ENCODE measurements at places on chromosomes 7 and 10.

DNA sequence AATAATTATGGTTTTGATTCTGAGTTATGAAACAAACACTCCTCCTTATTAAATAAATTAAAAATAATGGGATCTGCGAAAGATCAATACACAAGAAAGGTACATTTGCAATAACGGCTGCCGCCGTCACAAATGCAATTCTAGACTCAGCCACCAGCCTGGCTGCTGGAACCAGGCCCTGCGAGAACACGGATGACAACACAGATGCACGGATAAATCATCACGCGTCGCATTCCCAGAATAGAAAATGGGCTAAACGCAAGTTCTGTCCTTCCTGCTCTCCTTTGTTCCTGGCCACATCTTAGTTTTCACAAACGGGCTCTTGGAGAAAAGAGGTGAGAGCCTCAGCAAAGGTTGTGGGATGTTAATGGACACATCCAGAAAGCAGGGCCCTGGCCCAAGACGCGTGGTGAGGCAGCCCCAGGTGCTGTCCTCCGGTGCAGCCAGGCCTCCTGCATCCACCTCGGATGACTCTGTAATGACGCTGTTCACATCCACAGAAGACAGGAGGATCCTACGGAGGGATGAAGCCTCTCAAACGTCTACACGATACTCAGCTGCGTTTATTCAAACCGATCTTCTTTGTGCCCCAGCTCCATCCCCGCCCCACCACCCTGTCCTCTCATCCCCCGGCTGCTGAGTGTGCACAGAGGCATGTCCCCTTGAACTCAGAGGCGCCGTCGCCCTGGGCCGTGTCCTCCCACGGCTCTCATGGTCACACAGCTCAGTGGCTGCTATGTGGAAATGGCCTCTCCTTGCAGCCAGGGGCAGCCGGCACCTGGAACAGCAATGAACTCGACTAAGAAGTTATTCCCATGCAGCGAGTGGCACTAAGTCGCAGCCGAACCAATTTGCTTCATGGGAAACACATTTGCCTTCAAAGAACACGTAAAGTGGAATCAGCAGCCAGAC, 197.9 kb downstream of the PTPRN2 start:
- DNase-seq, result no peak

DNA sequence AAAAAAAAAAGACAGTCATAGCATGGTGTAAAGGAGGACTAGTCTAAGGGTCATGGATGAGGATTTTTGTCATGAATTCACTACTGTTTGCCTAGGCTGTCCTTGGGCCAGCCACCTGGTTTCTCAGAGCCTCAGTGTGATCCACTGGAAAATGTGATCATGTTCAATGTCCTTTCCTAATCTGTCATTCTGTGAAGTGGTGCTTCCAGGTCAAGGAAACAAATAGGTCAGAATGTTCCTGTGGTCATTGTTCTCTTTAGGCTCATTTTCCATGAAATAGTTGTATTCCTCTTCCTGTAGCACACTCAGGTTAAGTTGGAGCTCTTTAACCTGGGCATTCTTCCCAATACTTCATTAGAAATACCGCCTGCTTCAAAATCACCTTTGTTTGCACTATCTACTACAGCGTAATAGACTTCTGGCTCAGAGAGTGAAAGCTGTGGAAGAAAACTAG, 16.5 kb downstream of the CD36 start:
- DNase-seq, result no peak

- no peak for DNase-seq
Measured at GRCh38 chr7:135454060-135454459, 55.8 kb downstream of the CNOT4 start.

GRCh38 chr10:57049096-57049495, 688.0 kb upstream of the ZWINT start:
- no peak for DNase-seq

DNA sequence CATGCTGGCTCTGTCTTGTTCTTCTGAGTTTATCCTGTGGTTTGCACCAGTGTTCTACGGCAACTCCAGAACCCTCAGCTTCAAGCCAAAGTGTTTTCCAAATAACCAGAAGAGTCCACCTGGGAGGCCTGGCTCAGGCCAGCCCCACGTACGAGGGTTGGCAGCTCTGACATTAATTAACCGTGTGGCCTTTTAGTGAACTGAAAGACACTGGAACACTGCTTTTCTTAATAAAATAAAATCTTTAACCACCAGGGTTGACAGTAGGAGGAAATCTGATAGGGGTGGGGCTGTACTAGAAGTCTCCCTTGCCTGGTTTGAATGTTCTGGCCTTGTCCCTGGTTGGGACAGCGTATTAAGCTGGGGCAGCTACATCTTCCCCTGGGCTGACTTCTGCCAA, 64.9 kb downstream of the SYPL1 start:
- no peak for DNase-seq

DNA sequence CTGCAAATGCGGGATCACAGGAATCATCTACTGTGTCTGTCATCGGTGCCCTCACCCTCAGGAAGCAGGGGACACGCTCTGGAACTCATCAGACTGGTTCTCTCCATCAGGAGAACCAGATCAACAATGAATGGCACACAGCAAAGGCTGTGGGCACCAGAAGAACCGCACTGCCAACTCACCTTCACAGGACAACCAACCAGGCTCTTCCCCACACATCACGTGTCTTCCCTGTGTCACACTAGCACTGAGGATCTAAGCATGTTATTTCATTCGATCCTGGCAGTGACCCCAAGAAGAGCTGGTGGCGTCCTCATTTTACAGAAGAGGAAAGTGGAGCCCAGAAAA, 106.1 kb downstream of the TNS3 start:
- no peak for DNase-seq

- DNase-seq, result no peak
Measured at GRCh38 chr7:135167365-135167917, 3.1 kb downstream of the CYREN start.

DNA sequence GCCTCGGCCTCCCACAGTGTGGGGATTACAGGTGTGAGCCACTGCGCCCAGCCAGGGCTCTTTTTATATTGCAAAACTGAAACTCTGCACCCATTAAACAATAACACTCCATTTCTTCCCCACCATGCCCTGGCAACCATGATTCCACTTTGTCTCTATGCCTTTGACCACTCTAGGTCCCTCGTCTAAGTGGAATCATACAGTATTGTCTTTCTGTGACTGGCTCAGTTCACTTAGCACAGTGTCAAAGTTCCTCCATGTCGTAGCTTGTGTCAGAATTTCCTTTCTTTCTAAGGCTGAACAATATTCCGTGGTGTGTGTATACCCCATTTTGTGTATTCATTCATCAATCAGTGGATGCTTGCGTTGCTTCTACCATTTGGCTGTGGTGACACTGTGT, 46.2 kb downstream of the CUX1 start:
- DNase-seq, result no peak

- no peak for DNase-seq
Measured at GRCh38 chr7:38929460-38930171, 20.6 kb upstream of the VPS41 start.

DNA sequence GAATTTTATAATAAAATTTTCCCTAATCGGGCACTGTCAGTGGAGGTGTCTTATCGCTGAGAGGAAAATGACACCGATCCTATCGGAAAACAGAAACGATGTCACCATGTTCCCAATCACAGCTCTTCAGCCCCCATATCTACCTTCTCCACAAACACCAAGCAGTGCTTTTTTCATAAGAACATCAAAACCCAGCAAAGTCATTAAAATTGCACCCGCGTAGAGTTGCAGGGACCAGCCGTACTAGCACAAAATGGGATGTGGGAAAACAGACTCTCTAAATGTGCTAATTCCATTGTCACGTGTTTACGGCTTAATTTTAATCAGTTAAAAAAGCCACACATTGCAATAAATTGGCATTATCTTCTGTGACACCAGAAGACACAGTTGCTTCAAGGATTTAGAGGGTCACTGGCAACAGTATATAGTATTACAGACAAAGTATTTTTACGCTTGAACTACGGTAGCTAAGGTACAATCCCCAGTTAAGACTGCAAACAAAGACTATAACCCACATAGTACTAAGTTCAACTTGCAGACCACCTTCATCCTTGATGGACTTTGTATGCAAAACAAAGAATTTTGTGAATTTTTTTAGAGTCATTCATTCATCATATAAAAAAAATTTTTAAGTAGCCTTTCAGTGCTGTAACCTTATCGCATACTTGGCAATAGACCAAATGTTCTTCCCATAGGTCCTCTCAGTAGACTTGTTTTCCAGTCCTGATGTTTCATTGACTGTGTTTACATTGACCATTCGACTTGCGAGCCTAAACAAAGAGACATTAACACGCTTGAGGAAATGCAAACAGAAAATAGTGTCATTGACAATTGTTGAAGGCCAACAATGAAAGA, 116.0 kb downstream of the VTI1A start:
- DNase-seq, result no peak

DNA sequence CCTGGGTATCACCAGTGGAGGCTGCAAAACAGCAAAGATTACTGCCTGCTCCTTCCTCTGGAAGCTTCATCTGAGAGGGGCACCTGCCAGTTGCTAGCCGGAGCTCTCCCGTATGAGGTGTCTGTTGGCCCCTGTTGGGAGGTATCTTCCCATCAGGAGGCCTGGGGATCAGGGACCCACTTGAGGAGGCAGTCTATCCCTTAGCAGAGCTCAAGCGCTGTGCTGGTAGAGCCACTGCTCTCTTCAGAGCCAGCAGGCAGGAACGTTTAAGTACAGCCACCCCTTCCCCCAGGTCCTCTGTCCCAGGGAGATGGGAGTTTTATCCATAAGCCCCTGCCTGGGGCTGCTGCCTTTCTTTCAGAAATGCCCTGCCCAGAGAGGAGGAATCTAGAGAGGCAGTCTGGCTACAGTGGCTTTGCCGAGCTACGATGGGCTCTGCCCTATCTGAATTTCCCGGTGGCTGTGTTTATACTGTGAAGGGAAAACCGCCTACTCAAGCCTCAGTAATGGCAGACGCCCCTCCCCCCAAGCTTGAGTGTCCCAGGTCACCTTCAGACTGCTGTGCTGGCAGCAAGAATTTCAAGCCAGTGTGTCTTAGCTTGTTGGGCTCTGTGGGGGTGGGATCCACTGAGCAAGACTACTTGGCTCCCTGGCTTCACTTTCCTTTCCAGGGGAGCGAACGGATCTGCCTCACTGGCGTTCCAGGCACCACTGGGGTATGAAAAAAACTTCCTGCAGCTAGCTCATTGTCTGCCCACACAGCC, 19.6 kb downstream of the SEMA3E start:
- DNase-seq, result no peak

DNA sequence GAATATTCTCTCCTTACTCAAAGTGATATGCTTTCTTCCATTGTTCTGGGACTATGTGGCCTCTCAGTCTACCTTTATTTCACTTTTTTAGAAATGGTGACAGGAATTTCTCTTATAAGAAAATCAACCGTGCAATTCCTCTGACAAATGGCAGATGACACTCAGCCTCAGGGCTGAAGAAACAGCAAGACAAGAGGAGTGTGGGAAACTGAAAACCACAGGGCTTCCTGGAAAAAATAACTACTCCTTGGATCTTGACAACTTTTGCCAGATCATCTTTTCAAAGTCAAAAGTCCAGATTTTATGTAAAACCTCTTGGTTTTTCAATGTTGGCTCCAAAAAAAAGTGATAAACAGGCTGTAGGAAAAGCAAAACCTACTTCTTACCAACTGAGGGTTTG, 121.5 kb downstream of the TYW1B start:
- DNase-seq, result no peak

DNA sequence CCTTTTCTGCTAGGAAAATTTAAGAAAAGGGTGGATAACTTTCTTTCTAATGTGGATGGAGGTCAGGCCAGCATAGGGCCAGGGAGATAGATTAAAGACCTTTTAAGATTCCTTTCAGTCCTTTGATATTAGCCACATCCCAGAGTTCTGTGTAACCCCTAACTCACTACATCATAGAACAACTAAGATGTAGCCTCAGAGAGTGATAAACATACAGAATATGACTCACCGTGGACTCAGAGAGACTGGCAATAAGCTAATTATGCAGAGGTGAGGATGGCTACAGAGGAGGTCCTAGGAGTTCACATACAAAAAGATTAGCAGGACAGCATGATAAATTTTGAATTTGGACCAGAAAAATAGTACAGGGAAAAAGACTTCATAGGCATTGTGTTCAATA, 141.0 kb downstream of the AOAH start:
- DNase-seq, result no peak

GRCh38 chr10:6695519-6695918, 115.4 kb upstream of the PRKCQ start:
- no peak for DNase-seq

Data from activated CD4-positive, alpha-beta T cell treated with anti-CD3 and anti-CD28 coated beads, Interleukin-2, amount 50 U/mL, for 48 hours (primary cell).